Psoas muscle (tissue), 8 donors: ENCODE measurements at places on chromosomes 6 and 20.

GRCh38 chr6:63352544-63353285, 32.9 kb upstream of the LGSN start:
- no peak for DNase-seq

- DNase-seq, result no peak
Measured at GRCh38 chr6:93654548-93654947, 235.2 kb upstream of the EPHA7 start.

DNA sequence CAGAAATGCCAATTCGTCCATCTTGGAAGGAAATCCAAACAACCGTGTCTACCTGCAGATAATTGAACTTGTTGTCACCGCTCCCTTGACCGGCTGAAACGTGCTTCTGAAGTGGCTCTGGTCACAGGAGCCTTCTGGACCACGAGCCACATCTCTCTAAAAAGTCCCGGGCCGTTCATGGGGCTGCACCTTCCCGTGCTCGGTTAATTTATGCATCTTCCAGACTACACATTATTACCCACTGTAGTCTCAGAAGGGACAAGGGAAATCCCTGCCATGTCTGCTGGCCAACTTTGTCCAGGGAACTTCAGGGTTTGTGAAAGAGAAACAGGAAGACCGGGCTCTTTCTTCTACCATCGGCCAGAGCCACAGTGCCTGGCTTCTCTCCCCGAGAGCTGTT, 63.4 kb upstream of the MPC1 start:
- no peak for DNase-seq

- DNase-seq, result no peak
Measured at GRCh38 chr20:50876816-50877215, 54.4 kb downstream of the ADNP start.

DNA sequence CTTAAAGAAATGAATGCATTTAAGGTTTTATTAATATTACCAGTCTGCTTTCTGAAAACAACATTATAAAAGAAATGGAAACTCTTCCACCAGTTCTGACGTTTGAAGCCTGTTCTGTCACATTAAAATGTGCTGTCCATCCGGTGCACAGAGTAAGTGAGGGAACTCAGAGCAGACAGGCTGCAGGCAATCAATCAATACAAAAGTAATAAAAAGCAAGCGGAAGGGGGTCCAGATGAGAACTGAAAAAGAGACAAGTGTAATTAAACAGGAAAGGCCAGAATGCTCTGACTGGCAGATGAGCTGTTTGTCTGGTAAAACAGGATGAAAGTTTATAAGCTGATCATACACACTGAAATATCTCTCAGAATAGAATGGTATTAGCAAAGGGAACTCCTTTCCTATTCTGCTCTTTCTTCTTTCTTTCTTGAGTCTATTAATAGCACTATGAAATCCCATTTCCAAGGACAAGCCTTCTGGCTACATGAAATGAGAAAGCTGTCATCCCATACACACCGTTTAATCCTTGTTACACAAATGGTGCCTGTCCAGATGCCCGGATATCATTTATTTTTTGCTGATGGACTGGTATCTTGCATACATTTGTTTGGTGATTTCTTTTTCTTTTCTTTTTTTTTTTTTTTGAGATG, 94.3 kb downstream of the RAMACL start:
- no peak for DNase-seq

DNA sequence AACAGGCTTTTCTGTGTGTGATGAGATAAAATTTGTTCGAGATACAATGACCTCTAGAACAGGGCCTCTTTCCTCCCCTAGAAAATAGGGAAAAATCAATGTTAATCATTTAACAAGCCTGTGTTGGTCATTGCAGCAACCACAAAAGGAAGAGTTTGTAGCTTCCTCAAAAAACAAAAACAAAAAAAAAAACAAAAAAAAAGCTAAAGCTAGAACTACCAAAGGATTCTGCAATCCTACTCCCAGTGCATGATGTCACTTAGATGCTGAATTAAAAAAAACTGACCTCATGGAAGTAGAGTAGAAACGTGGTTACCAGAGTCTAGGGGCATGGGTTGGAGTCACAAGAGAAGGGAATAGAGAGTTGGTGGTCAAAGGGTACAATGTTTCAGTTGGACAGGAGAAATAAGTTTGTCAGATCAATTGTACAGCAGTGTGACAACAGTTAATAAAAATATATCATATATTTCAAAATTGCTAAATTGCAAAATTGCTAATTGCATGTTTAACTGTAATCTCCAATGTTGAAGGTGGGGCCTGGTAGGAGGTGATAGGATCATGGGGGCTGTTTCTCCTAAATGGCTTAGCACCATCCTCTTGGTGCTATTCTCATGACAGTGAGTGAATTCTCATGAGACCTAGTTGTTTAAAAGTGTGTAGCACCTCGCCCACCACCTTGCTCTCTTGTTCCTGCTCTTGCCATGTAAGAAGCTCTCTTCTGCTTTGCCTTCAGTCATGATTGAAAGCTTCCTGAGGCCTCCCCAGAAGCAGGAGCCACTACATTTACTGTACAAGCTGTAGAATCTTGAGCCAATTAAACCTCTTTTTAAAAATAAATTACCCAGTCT, 163.4 kb upstream of the SIM1 start:
- no peak for DNase-seq

DNA sequence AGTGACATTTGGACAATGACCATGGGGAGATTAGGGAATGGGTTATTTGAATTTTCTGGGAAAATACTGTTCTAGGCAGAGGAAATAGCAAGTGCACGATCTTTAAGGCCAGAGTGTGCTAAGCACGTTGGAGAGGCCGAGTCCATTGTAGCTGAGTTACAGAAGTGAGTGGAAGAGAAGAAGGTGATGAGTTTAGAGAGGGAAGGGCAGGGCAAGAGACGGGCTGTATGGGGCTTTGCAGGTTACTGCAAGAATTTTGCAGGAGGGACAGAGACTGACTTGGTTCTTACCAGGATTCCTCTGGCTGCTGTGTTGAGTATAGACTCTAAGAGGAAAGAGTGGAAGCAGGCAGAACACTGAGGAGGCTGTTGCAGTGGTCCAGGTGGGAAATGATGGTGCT, 1.1 kb upstream of the NCOA3 start:
- DNase-seq, result no peak

DNA sequence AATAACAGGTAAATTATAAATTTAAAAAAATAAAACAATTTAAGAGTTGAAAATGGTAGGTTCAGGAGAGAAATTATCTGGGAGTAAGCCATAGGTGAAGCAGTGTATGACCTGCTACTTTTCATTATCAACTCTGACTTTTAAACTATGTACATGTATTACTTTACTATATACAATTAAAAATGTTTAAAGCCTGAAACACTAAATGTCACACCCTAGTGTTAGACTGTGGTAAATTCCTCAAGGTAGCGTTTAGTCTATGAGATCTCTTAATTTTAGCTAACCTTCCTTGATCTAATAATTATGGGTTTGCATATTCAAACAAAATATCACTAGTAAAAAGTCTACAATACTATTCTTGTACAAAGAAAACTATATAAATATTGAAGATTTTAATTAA, 22.3 kb upstream of the TBC1D32 start:
- DNase-seq, result no peak

DNA sequence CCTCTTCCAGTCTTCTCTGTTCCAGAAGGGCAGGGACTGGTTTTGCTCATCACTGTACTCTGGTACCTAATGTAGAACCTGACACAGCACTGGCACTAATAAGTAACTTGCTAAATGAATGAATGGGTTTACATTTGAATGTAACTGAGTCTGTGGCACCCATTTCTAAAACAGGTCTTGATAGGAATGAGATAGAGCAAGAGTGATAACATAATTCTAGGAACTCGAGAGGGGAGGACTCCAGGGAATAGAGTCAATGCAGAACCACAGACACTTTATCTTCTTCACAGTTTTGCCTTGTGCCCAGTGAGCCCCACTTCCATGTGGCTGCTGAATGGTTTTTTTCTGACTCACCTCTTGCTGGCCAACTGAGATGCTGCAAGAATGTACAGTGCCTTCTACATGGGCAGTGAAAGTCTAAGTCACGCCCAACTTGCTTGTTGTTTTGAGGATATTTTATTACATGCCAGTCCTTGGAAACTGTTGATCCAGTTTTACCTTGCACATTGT, 61.1 kb downstream of the TBC1D7 start:
- no peak for DNase-seq

DNA sequence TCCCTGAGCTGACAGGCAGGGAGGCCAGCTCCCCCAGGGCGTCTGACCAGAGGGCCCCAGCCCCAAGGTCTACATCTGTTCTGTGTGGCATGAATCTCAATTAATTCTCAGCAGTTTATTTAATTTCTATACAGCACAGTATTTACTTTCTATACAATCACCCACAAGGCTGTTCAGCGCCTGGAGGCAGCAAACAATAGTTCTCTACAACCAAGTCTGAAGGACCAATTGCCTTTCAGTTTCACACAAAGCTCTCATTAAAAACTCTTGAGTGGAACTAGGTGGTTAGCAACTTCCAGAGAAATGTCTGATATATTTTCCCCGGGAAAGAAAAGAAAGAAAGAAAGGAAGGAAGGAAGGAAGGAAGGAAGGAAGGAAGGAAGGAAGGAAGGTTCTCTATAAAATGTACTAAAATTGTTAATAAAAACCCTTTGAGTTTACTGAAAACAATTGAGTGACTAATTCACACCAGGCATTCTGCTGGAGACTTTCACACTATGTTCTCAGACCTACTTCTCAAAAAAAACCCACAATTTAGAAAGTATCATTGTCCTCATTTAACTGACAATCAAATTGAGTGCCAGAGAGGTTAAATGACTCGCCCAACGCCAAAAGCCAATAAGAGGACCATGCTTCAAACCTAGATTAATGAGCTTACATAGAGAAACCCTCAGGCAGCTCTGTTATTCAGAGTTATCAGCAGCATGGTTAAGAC, 62.5 kb downstream of the METTL24 start:
- no peak for DNase-seq

DNA sequence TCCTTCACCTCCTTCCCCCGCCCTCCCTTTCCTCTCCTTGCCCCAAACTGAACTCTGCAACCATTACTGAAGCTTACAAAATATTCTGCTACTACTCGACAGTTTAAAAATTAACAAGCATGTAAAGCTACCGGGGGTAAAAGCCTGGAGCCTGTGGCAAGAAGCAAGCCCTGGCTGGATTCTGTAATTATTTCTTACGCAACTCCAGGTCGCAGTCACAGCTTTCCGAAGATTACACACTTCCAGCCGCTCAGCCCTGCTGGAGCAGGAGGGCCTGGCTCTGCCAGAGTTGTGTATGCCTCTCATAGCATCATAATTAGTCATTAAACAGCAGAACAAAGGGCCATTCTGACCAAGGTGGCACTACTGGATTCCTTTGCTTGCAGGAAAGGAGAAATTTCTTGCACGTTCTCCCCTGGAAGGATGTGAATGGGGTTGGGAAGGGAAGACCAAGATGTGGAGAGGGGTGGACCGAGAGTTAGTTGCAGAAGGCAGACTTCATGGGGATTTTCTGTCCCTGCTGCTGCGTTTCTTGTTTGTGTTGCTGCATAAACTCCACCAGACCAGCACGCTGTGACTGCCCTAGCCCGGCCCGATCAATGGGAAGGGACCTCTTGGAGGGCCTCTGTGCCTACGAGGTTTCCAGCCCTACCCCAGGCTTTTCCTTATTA, 23.6 kb downstream of the FOXQ1 start:
- DNase-seq, result no peak

DNA sequence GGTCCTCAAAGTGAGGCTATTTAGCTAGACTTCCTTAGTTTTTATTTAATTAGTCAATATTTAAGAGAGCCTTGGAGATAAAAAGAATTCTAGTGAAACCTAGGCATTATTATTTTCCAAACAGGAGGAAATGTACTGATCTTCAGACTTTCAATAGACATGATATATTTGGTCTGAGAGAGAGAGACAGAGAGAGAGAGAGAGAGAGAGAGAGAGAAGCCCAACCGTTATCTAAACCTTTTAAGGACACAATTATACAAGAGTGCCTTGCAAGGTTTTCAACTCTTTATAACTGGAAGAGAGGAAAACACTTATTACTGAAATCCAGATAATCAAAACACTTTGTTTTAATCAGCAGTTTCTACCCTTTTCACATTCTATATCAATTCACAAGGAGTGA, 64.8 kb downstream of the BACH2 start:
- DNase-seq, result no peak

DNA sequence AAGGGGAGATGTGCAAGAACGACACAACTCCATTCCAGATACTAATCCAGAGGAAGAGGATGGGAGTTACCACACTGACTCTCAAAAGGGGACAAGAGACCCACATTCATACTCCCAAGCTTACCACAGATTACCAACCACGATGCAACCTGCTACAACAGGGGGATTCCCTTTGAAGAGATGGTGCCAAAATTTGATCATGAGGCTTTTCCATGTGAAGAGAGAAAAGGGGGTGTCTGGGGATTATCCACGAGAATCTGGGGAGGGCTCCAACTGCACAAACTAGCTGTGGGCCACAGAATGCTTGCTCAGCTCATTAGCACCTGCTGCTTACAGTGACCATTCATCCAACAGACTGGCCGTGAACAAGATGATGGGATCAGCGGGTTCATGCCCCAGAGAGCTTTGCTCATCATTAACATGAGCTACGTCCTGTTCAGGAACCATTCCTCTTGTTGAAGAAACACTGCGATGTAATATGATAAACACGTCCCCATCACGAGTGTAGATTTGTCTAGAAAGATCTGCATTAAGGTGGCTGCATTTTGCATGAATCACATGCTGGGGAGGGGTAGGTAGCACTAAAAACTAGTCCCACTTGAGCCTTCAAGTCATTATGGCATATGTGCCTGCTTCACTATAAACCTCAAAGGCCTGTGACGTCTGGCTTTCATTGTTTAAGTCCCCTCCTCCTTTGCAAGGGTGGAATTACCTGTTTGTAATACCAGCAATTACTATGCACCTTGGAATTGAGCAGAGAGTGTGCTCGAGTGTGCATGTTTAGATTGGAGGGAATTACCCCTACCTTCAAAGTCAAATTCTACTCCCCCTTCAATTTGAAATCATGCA, 4.0 kb downstream of the PLAGL2 start:
- no peak for DNase-seq

- DNase-seq, result no peak
Measured at GRCh38 chr6:97282238-97282725, 734 bp downstream of the MMS22L start.

DNA sequence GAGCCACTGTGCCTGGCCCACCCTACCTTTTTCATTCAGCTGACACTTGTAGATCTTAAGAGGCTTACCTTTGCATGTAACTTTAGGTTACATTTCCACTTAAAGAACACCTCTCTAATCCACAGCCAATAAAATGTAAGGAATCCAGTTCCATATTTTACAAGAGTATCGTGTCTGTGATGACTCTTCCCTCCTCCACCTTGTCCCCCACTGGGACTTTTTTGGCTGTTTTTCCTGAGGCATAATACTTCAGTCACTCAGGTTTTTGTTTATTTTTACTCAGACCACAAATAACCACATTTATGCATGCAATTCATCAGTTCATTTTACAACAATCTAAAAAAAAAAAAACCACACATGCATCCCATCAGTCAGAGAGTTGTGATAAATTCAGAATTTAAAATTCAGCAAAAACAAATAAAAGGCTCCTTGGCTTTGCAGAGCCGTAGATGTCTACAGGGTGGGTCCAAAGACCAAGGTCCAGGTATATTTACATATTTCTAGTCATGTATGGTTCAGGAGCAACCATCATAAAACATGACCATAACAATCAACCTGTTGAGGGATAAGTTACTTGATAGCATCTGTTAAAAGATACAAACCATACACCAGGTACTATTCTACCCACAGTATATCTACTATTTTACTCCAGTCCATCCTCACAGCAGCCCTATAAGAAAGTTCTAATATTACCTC, 9.9 kb downstream of the ATXN1 start:
- no peak for DNase-seq

GRCh38 chr20:20248620-20249200, 119.2 kb upstream of the INSM1 start:
- DNase-seq, result no peak

GRCh38 chr6:75178757-75179156, 27.1 kb downstream of the COL12A1 start:
- no peak for DNase-seq
